Brain pericyte (primary cell): ENCODE measurements at places on chromosomes 11 and 22.

GRCh38 chr11:33895752-33896137, 3.9 kb upstream of the LMO2 start:
- DNase-seq: no peak

- DNase-seq: no peak
These were observed 82.3 kb downstream of the ABTB2 start for GRCh38 chr11:34275486-34275885.

- DNase-seq: no peak
These were observed 55.5 kb downstream of the CLPB start for GRCh38 chr11:72378704-72379383.

DNA sequence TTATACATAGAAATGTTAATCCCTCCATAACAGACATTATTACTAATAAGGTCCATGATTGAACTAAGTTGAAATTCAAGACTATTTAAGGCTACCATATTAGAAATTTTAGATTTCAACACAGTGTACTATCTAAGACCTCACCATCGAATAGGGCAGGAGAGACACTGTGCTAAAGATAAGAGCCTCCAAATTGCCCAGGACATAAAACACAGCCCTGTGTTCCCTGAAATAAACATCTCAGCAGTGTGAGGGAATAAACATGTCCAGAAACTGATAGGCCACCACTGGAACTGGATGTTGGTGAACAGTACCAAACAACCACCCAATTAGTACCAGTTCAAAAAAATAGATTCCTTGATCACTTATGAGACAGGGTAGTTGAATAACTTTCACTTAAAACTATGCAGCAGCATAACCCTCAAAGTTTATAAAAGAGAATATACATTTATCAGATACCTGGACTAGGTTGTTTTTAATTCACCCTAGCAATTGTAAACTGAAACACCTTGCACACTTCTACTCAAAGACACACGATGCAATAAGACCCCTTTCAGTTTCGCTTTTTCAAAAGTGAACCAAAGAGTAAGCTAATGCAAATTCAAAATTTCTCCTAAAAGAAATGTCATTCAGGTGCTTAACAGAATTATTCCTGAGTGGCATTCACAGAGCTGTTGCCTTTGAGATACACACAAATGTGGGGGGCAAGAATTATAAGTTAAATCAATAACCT, 34.3 kb downstream of the USP28 start:
- DNase-seq: no peak

DNA sequence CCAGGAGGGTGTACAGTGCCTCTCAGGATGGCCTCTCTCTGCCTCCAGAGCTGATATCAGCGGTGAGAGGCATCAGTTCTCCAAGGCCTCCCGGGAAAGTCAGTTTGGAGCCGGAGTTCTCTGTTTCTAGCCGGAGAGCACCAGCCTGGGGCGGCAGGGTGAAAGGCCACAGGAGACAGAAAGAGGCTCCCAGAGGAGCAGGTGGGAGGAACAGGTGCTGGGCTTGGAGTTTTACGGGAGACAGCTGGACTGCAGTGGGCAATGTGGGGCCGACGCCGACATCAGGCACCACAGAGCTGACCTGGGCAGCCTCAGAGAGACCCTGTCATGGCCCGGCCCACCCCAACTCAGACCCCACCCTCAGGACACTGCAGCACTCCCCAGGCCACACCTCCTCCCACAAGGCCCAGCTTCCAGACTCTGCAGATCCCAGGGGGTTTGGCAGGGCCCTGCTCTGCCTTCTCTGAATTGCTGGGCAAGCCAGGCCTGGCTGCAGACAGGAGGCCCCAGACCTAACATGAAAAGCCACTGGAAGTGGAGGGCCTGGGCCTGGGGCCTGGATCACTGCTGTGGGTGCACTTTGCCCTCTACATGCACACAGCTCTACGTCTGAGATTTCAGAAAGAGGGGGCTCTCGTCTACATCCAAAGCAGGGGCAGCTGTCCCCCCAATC, 885.6 kb downstream of the BRD1 start:
- no peak for DNase-seq
